ENCODE measurements at places on chromosomes 3 and 15.

GRCh38 chr3:151082880-151083838, 2.3 kb upstream of the MED12L start:
- DNase-seq = no peak

DNA sequence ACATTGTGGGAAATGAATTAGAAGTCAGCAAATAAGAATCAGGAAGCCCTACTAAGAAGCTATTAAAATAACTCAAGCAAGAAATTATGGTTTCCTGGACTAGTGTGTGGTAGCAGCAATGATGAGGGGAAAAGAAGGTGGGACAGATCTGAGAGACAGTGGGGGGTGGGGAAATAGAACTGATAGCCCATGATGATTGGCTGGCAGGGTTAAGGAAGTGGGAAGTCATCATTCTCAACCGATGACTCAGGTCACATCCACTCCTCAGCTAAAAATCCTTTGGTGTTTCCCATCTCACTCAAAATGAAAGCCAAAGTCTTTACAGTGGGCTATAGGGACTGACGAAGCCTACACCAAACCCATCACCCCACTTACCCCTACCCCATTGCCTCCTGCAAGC, 153.9 kb upstream of the ARHGEF26 start:
- DNase-seq = no peak

DNA sequence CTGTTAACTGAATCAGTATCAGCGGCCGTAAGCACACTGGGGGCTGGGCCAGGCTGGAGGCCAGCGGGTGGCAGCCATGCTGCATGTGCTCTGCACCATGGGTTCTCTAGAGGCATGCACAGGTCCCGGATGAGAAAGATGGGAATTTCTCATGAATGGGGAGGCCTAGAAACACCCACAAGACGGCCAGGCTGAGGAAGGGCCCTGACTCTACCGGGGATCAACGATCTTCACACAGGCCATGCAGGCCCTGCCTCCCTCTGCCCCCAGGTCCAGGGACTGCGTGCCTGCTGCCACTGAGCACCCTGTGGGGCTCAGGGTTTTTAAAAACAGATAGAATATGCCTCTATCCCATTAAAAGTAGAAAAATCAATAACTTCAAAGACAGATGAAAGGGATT, 32.7 kb downstream of the SLC41A3 start:
- no peak for DNase-seq

DNA sequence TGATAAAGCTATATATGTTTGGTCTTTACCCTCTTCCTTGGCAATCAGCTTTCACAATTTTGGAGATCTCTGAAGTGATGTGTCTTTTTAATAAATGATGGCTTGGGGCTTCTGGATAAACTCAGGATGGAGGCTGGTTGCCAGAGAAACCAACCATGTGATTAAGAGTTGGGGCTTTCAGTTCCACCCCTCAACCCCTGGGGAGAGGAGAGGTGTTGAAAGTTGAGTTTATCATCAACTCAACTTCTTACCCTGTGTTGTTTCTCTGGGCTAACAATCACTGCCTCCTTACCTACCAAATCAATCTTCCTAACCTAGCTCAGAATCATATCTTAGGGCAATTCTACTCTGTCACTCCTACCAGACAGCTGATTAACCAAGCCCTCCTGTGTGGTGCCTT, 735.8 kb downstream of the ZPLD1 start:
- DNase-seq = no peak

- DNase-seq = no peak
These were observed 79.1 kb upstream of the MEF2A start for GRCh38 chr15:99486371-99487336.

DNA sequence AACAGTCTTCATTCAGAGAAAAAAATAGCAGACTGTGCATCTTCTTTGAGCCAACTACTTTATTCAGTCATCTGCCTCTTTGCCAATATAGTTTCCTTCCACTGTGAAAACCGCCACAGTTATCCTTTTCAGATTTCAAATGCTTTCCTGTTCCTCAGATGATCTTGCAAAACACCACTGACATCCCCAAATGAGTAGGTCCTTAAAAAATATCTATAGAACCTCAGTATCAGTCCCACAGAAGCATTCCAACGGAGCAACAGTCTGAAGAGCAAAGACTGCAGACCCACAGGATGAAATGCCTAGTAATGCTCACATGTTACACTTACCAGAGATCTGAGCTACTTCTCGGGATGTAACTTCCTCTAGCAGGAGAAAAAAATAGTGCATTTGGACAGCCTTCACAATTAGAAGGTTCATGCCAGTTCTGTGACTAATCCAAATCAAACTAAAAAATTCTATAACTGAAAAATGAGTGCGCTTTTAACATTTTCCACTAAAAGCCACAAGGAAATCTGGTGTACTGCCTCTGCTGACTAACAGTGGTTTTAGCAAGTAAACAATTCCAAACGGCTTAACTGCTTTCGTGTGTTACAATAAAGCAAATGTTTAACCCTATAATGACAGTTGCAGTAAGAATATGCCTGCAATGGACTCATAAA, at the start of gene ANKRD28:
Gene ANKRD28 (minus strand): TSS at position 338 of the 662 bp plus-strand sequence. CDS start 1,458 bp downstream, outside the sequence.
- DNase-seq = peak; percentile 66

GRCh38 chr3:141915016-141915415, 38.6 kb downstream of the ATP1B3 start:
- no peak for DNase-seq

DNA sequence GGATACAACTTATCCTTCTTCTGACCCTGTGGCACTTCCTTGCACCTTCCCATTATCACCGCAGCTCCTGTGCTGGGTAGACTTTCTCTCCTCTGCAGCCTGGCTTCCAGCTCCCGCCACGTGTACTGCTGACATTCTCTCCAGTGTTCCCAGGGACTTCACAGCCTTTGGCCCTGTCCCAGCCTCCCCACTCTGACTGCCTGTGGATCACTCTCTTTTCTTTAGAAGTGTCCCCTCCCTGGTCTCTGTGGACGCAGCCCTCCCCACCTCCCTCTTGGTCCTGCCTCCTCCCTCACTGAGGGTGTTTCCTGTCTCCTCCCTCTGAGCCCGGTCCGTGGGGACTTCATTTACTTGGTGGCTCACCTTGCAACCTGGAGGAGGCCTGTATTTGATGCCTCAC, 17.4 kb downstream of the PDIA5 start:
- no peak for DNase-seq

DNA sequence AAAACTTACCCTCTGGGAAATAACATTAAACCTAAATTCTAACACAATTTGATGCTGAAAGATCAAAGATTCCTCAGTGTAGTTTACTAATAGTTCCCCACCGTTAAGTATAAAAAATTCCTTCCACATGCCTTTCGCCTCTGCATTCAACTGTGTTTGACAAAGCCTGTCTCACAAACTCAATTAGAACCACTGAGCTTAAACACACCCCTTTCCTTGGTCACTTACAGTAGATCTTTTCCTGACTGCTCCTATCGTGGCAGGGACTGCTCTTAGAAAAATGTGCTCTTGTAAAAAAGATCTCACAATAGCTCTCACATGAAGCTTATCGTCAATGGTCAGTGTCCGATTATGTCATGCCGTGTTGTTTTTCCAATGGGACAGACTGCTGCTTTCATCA, 8.9 kb upstream of the KBTBD8 start:
- no peak for DNase-seq

GRCh38 chr3:97960551-97960950, 11.7 kb downstream of the RIOX2 start:
- DNase-seq = no peak

- DNase-seq = no peak
These were observed 195.4 kb upstream of the C2CD4B start for GRCh38 chr15:62360332-62361097.

DNA sequence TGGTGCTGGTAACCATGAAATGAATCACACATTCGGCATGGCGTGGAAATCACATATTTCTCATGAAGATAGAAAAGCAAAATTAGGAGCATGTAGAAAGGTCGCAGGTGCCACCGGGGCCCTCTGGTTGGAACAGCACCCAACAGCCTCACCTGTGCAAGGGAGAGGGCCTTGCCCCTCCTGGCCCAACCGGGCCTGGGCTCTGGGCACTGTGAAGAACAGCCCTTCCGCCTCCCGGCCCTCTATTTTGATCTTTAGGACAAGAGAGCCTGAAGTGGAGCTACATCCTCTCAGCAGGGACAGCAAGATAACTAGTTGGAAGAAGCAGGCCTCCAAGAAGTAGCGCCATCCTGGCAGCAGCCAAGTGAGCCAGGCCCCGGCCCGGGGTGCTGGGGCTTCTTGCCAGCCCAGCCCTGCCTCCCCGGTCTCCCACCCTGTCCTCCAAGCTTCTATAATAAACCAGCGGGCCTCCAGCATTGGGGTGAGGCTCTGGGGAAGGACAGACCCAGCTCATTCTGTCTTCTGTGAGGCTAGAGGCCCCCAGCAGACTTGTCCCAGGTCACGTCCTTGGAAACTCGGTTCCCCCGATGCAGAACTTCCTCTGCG, 46.1 kb upstream of the FGD5 start:
- no peak for DNase-seq

DNA sequence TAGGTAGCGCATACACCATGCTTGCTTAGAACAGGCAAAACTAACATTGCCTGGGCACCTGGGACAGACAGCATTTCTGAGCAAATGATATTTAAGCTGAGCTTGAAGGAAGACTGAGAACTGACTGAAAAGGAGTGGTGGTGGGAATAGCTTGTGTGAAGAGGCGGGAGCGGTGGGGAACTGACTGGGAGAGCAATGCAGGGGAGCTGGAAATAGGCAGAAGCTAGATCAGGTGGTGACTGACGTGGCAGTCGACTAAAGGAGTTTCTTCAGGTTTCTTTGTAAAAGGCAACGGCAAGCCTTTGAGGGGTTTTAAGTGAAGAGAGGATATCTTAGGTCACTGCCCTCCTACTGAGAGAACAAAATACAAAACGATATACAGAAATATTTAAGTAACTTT, 61.8 kb downstream of the NEO1 start:
- DNase-seq = no peak

All from CD4-positive, alpha-beta T cell treated with Interleukin-10 for 1 hour (primary cell).